Esophagus squamous epithelium (tissue), 5 donors: ENCODE measurements at places on chromosomes 1 and 21.

GRCh38 chr1:151994956-151995355, 1.3 kb upstream of the S100A10 start:
- DNase-seq, result no peak

GRCh38 chr21:26769613-26770188, 75.5 kb downstream of the ADAMTS1 start:
- DNase-seq, result no peak

DNA sequence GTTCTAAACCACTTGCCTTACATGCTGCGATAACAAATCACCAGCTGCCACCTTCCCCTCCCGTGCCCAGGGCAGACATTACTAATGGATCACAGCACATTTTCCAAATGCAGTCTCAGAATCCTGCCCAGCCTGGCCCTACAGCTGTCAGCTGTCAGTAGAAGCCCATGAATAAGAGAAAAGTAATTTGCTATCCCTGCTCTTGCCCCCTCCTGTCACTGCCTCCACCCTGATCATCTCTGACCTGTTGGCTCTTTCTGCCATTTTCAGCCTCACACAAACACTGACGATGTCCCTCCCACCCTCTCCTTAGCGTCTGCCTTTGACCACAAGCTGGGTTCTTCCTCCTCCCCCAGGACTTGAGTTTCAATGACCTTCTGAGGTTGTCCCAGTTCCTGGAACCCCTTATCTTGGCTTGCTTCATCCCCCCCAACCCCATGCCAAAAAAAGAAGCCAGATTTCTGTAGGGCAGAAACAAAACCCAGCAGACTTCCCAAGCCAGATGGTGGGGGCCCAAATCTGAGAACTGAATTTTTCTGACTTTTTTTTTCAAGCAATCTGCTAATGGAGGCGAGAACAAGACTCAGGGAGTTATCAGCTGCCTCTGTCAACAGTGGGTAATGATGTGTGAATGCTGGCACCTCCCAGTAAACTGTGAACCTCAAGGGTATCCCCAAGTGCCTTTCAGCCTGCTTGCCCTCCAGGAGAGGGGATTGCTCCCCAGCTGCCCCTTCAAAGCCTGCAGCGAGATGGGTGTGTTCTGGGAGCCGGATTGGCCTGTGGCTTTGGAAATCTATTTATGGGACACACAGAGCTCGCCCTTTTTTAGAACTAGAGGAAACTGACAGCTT, 216.5 kb upstream of the VAMP3 start:
- no peak for DNase-seq

- DNase-seq, result no peak
Observed at GRCh38 chr1:66244429-66244828, 289.5 kb upstream of the SGIP1 start.

GRCh38 chr1:45412899-45413298, 72.7 kb upstream of the MUTYH start:
- no peak for DNase-seq

- no peak for DNase-seq
Observed at GRCh38 chr1:228455715-228456114, 31.5 kb upstream of the RNF187 start.

DNA sequence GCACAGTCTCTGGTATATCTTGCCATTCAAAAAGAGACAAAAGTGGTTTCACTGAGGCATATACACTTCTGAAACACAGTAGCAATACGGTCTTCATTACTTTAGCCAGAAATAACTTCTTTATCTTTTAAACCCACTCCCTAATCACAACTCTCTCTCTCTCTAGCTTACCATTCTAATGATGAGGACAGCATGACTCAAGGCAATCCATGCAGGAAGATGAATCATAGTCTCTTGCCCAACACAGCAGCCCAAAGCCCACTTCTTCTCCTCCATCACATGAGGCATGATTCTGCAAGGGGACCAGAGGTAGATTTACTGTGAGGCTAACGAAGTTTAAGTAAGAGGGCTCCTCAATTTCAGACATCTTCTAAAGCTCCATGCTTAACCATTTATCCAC, 285.0 kb upstream of the NR5A2 start:
- DNase-seq, result no peak

DNA sequence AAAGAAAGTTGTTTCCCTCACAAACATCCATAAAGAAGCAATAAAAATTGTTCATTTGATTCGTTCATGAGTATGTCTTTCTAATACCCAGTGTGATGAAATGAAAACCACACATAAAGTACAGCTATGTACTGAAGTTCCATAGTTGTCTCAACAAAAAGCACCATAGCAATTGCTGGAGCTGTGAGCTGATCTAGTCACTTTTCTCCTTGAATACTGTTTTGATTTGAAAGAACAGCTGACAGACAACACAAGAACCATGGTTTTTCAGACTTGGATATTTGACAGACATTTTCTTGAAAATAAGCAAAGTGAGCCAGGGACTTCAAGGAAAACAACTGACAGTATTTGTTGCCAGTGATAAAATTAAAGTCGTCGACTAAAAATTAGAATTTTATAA, 237.1 kb upstream of the PLD5 start:
- no peak for DNase-seq

DNA sequence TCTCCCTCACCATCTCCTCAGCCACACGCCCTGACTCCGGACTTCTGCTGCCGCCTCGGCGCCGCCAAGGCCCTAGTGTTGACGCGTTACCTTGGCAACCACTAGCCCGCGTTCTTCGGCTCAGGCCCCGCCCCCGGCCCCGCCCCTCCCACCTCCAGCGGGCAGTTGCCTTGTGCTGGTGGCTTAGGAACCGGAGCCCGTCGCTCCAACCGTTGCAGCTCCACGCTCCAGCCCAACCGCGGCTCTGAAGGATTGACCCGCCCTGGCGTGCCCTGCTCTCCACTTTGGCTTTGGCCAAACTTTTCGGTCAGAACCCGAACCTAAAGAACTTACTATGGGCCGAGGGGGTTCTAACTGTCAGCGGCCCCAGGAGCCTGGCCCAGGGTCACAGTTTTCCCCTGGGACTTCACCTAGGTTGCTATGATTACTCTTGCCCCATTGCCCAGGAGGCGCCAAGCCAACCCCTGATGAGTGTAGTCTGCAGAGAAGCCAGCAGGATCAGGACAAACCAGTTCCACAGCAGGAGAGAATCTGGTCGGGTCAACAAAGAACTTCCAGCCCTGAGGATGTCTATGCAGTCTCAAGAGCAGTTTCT, at the start of gene CFAP45:
CFAP45 (minus strand) TSS at position 80 of the 595 bp plus-strand sequence; CDS start at position 13, 67 bp downstream.
- no peak for DNase-seq

- DNase-seq, result no peak
Observed at GRCh38 chr1:202638019-202638700, 72.1 kb downstream of the SYT2 start.

DNA sequence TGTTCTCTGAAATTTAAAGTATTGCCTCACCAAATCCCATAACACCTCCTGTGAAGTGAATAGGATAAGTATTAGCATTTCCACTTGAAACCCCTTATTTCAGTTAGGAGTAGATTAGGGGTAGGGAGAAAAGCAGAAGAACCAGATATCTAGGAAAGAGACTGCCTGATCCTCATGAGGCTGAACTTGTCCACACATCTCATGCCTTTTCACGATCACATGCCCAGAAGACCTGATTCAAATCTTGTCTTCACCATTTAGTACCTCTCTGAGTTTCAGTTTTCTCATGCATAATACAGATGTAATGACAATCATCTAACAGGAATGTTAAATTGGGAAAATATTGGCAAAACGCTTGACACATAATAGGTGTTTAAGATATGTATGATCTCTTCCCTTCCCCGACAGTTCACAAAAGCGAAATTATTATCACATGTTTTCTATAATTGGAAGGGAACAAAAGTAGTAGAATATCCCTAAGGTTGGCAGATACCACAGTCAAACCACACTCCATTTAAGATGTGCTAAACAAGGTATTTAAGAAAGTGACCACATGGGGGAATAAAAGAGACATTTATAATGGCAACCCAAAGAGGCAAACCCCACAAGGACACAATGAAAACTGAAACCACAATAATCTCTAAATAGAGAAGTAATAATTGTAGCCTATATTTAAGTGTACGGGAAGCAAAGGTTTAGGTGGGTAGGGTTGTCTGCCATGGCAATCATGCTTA, 25.2 kb downstream of the GFI1 start:
- no peak for DNase-seq

DNA sequence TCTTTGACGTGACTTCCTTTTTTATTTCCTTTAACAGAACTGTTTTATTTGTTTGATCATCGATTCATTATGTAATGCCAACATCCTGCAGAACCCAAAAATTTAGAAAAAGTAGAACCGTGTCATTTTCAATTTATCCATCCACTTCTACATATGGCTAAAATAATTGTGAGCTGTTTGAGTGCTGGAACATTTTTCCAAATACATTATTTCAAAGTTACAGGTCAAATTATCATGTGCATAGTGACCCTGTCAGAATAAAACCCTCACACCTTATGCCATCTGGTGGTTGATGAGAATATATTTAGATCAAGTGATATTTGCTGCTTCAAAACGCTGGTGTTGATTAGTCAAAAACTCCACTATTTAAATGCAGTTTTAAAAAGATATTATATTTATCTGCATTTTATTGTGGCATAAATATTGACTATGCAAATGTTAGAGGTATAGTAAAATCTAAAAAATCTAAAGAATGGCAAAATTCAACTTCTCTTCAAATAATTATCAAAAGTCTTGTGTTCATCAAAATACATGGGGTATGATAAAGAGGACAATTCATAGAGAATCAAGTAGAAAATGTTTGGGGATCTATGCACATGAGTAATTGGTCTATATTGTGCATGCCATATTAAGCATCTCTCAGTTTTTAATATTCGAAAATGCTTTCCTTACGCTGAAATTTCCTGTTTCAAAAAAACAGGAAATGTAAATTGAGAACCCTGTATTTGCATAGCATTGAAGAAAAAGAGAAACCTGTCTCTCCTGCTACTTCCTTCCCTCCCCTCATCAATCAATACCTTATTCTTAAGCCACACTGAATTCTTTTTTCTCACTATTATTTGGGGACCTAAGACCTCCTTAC, 39.7 kb downstream of the UBE2U start:
- DNase-seq, result no peak

- DNase-seq, result no peak
Observed at GRCh38 chr1:222613627-222614026, 4.3 kb upstream of the MIA3 start.

GRCh38 chr1:203187304-203187685, 791 bp upstream of the CHI3L1 start:
- no peak for DNase-seq

- DNase-seq, result no peak
Observed at GRCh38 chr21:26453267-26453666, 119.8 kb downstream of the CYYR1 start.

DNA sequence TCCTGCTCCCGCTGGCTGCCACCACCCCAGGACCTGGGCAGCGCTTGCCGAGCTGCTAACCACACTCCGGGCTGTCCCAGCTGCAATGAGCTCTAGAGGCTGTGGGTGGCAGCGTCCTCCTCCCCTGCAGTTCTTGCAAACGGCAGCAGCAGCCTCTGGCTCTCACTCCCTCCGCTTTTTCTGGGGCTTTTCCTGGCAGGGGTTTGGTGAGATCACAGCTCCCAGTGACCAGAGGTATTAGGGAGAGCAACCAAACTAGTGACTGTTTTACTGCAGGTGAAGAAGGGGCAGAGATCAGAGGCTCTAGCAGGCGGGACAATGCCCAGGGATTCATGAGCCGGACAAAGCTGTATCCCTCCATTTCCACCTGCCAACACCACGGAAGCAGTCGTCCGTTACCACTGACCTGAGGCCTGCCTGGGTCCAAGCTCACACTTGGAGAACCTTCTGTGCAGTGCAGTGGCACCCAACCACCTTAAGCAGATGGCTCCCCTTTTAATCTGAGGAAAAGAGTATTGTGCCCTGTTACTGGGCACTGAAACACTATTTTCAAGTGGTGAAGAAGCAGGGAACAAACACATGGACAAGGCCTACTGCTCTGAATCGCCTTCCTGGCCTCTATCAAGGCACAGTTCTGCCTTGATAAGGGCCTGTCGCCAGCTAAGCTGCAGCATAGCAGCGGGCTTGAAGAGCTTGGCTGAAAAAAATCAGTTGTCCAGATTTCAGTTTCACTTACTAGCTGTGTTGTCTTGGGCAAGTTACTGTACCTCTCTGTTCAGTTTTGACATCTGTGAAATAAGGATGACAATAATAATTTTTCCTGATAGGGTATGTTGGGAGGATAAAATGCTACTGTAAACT, at the start of gene F5:
F5 (minus strand) TSS at position 87 of the 861 bp plus-strand sequence. CDS start 95 bp downstream, outside the sequence.
- no peak for DNase-seq

DNA sequence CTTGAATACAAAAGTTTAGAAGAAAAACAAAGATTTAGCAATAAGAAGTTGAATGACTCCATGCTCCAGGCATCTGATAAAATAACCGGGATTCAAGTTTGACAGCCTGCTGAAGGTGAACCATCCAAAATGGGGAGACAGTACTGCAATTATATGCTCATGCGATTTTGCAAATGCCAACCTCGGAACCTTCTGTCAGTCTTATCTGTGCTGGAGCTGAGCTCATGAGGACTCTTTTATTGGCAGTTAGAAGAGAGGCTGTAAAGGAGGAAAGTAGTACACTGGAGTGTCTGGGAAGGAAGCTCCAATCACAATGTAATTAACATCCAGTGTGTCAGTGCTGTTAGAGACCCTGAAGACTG, 170.0 kb downstream of the GALNT2 start:
- DNase-seq, result no peak

- DNase-seq, result no peak
Observed at GRCh38 chr1:201214886-201215285, 24.3 kb downstream of the IGFN1 start.

DNA sequence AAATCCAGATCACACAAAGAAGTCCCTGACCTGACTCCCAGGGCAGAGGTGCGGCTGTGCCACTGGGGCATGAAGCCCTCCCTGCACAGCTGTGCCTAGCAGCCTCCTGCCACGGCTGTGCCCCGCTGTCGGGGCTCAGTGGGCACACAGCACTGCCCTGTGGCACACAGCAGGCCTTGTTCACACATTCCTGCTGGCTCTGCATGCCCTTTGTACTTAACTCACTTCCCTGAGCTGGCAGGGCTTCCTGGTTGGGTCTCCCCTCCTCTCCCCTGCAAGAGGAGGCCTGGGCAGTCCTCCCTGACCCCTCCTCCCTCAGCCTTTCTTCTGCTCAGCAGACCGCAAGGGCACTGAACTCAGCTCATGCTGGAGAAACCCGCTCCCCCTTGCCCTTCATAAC, 14.8 kb downstream of the LHX4 start:
- DNase-seq, result no peak
